Substantia nigra (tissue), 51 donors: ENCODE measurements at places on chromosomes 7 and 10.

DNA sequence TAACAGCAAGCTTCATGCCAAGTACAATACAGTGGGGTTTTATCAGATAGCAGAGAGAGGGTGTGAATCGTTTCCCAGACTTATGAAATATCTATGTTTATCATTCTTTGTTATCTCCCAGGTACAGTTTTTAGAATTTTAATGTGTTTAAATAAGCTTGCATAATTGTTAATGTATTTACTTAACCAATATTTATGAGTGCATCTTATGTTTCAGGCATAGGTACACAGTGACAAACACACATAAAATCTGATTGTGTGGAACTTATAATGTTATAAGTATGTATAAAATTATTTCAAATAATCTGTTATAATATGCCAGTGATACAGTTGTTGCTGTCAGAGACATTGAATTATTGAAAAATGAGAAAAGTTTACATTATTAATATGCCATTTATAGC, 1011.4 kb upstream of the C7orf33 start:
- no peak for DNase-seq

- no peak for DNase-seq
Measured at GRCh38 chr10:123970207-123970926, 78.8 kb upstream of the CPXM2 start.

DNA sequence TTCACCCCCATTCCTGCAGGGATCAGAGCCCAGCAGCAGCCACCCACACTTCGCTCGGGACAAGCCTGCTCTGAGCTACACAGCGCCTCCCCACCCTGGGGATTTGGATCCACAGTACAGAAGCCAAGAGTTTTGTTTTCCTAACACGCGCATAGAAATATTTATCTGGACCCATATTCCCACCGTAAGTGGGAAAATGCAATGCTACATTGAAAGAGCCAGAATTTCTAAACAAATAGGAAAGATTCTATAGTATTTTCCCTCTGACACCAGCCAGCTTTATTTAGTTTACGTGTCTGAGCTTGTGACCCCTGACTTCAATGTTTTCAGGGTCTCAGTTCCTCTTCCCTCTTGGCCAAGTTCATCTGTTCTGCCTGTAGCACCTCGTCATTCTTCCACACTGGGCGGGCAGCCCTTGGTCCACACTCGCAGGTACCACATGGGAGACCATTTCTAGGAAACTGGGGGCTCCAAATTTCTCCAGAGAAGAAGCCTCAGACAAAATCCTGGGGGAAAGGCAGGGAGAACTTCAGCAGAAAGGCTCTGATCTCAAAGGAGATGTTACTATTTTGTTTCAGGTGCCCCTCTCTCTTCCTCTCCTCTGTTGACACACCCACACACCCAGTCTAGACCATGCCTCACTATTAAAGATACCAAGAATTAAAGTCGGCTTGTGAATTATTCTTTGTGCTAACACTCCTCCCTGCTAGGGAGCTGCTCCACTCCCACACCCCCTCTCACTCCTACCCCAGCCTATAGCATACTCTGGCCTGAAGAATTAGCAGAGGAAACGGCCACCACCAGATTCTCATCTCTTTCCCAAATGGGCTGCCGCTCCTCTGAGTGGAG, 116.0 kb upstream of the PCGF5 start:
- no peak for DNase-seq

DNA sequence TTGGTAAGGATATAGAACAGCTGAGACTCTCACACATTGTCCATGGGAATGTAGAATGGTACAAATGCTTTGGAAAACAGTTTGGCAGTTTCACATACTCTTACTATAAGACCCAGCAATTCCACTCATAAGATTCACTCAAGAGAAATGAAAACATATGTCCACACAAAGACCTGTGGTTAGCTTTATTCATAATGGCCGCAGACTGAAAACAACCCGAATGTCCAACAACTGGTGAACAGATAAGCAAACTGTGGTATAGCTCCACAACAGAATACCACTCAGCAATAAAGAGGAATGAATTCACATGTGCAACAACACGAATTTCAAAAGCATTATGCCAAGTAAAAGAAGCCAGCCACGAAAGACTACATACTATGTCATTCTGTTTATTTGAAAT, 33.5 kb upstream of the CUL1 start:
- DNase-seq, result no peak

DNA sequence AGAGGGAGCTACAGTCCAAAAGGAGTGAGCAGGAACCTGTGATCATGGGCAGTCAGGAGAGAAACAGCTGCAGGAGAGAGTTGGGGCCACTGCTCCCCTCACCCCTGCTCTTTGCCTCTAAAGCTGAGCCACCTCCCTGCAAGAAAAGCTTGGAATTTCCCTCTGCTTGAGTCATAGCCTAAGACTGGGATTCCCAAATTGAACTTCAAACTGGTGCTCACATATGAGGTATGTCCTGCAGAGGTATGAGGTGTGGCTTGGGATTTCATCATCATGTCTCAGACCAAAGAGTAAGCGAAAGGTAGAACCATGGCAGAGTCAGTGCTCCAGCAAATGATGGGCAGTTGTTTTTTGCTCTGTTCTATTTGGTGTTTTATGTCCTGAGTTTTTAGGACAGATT, 237.1 kb upstream of the NRP1 start:
- DNase-seq, result no peak

DNA sequence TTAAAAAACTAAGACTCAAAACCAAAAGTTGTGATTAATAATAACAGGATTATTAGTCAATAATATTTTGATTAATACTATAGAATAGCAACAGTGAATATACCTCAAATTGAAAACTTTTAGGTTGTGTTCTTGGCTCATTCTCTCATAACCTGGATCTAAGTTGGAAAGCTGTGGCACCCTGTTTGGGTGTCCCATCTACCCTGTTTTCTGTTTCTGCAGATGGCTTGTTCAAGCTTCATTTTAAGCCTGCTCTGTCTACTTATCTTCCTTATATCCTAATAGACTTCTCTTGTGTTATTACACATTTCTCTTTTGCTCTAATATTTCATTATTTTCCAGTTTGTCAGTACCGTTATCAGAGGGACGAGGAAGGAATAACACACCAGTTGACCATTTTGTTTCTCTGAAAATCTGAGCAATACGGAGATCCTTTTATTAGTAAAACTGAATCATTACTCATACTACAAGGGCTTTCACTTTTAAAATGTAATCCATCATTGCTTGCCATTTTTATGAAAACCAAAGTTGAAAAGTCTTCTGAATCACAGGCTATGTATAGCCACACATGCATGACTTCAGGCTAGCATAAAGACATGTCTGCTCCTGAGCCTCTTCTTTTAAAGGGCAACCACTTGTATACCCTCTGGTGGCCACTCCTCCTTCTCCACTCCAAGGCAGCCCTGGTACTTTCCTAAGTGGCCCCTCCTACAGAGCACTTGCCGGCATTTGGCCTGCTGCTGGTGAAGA, 22.3 kb downstream of the COX15 start:
- no peak for DNase-seq

- DNase-seq, result no peak
Measured at GRCh38 chr7:130129011-130129411, 58.7 kb downstream of the KLHDC10 start.

GRCh38 chr10:34809796-34810195, 5.3 kb downstream of the PARD3 start:
- no peak for DNase-seq

DNA sequence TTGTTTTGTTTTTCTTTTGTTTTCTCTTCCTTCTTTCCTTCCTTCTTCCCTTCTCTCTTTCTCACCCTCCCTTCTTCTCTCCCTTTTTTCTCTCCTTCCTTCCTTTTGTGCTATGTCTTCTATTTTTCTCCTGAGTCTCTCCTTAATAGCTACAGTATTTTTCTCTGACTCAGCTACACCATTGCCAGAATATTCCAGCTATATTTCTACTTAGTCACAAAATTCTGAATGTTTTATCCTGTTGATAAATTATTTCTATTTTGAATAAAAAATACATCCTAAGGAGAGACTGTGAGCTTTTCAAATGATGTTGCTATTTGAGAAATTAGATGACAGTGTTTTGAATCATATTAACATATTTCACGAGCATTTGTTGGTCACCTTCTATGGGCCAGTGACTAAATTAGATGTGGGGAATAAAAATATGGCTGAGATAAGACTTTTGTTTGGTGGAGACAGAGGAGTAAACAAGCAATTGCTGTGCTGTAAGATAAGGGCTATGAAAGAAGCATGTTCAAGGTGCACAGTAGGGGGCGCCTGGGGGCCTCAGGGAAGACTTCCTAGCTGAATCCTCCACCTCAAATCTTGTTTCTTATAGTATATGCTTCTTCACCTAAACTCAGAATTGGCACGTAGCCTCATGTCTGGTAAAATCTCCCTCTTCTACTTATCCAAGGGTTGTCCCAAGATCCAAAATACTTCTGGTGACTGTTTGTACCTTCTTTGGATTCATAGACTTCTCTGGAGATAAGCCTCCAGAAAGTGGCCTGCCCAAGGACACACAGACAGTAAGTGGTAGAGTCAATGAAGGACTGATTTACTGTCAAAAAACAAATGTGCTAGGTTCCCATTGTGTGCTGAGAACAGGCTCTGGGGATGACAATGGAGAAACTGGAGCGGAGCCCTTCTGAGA, 115.5 kb upstream of the CREB5 start:
- DNase-seq, result peak; percentile 14

- DNase-seq, result no peak
Measured at GRCh38 chr7:39161903-39162302, 184.2 kb downstream of the POU6F2 start.

DNA sequence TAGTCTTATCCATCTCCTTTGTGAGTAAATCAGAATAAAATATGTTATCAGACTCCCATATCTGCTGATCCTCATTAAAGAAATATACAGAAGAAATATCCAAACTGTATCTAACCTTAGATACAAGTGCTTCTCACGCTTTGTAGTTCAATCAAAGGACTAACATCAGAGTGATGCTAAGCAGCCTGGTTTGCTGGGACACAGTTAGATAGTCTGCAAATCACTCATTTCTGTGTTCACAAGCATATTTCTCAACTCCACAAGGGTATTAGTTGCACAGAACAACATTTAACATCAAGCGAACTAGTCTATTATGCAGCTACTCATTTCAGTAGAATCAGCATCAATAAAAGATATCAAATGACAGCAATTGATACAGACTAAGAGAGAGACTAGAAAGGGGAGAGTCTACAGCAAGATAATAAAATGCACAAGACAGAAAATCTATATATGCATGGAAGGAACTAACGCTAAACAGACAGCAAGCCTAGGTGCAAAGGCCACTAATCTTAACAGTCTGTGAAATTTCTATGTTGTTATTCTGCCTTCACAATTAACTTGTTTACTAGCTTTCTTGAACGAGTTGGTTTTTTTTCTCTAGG, 30.0 kb downstream of the DNAJC12 start:
- DNase-seq, result no peak

DNA sequence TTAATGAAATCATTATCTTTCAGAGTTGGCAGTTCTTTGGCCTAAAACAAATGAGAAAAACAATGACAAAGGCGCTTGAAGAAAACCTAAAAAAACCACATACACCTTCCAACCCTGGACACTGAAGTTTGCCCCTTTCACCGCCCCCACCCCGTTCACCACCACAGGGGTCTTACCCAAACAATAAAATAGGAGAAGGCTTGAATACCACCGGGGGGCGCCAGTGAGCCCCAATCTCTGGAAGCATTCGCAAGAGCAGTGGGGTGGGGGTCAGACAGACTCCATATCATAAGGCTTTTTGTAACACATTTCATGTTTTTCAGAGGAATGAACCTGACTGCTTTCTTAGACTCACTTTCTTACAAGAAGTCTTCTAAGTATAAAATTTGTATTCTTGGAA, 163.6 kb downstream of the PIP4K2A start:
- DNase-seq, result no peak

- DNase-seq, result no peak
Measured at GRCh38 chr7:35701287-35701900, 6.5 kb upstream of the HERPUD2 start.

DNA sequence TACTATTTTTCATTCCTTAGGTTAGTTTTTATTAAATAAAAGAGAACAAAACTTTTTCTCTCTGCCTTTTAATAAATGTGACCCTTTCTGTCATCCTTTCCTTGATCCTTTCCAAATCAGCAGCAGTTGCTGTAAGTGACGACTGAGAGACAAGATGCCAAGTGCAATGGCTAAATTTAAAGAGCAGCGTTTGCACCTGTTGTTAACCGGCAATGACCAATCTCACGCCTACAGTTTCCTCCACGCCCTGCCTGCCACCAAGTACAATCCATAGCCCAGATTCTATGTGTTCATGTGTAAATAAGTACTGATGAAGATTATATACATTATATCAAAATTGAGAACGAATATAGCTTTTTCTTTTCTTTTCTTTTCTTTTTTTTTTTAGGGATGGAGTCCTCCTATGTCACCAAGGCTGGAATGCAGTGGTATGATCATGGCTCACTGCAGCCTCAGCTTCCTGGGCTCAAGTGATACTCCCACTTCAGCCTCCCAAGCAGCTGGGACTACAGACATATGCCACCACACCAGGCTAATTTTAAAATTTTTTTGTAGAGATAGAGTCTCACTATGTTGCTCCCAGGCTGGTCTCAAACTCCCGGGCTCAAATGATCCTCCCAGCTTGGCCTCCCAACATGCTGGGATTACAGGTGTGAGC, 6.5 kb upstream of the MCU start:
- no peak for DNase-seq

- no peak for DNase-seq
Measured at GRCh38 chr10:1425879-1426278, 311.4 kb downstream of the ADARB2 start.

GRCh38 chr7:154978017-154978416, 24.9 kb downstream of the PAXIP1 start:
- DNase-seq, result no peak

GRCh38 chr10:23461557-23461956, 22.7 kb downstream of the OTUD1 start:
- no peak for DNase-seq

- no peak for DNase-seq
Measured at GRCh38 chr7:52150952-52151351, 834.3 kb upstream of the COBL start.

GRCh38 chr10:130519791-130520190, 383.6 kb downstream of the GLRX3 start:
- no peak for DNase-seq

DNA sequence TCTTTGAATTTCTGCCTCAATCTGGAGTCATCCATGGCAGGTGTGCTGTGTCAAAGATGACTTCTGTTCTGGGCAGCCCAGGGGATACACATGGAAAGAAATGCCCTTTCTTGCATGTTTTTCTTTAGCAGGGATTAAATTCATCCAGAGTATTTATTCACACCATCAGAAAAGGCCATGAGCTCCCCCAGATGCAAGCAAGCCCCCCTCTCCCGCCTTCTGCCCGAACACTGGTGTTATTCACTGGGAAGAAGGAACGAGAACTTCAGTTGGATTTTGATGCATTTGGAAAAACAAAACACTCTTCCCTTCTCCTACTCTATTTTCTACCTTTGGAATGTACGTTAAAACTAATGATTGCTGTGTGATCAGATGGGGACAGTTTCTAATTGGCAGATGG, 1.4 kb downstream of the PLPP4 start:
- DNase-seq, result no peak
